ENCODE measurements at places on chromosomes 1 and 21. TPM values are rescaled to one million over a fixed set of nuclear protein-coding genes. Genes with fewer than 3 reads are reported as not detected.

FAM167B gene
- 0.70 TPM for total RNA-seq

GRCh38 chr1:59414406-59415133 lies 117.7 kb downstream of the FGGY start:
- DNase-seq, result no peak

DNA sequence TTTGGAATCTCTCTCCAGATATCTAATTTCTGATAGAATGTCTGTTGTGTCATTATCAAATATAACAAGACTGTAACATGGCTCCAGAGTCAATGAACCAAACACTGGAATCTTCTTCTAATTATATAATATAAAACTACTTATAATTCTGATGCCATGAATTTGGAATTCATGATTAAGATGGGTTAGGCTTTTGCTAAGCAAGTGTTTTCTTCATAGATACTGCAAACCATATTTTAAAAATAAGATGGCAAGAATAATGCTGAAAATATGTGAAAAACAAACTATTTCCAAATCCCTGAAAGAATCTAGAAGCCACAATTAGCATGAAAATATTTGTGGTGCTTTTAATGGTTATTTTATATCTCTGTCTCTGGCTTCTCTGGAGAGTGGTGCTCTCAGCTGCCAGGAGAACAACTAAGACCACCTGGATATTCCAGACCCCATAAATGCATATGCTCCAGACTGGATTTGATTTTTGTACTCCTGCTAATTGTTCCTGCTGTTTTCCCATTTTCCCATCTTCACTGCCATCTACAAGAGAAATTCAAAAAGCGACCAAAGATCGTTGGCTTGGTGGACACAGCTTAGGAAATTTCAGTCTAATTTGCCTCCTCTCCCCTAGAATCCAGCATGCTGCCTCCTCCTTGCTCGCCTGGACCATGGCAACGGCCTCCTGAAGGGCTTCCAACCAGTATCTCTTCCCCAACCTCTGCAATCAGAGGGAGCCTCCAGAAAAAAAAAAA lies 418.9 kb downstream of the SETD4 start:
- no peak for DNase-seq

DNA sequence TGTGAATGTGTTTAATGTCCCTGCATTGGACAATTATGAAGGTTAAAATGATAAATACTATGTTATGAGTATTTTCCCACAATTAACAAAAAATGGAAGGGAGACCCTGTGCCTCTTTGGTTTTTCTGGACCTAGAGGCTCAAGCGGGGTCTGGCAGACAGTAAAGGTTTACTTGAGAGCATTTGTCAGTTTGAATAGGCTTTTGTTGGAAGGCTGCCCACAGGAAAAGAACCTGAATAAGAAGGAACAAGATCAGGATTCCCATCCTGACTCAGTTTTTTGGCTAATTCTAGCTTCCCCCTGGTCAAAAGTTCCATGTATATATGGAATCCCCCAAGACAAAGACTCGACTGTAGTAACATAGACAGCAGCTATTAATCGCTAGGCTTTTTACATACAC lies 150.9 kb upstream of the JUN start:
- no peak for DNase-seq

Data from Caco-2 (cell line).